ENCODE measurements at places on chromosomes 3 and 15. TPM values are rescaled to one million over a fixed set of nuclear protein-coding genes. Genes with fewer than 3 reads are reported as not detected.

LRRC28 gene
- total RNA-seq, result 21.1 TPM

RASGRF1 gene
- not detected for total RNA-seq

OR5K2 gene
- not detected for total RNA-seq

LRRC34 gene
- 3.4 TPM for total RNA-seq

LCTL gene
- total RNA-seq, result under 0.01 TPM

TIPIN gene
- 14.2 TPM for total RNA-seq

NDN gene
- 39.4 TPM for total RNA-seq

All from aortic smooth muscle cell (primary cell).